ENCODE measurements at places on chromosomes 2 and 18.

GRCh38 chr2:219073413-219074129 is 12.8 kb upstream of the IHH start:
- DNase-seq: peak; percentile 62

GRCh38 chr18:28063271-28063761 is 113.6 kb downstream of the CDH2 start:
- no peak for DNase-seq

GRCh38 chr18:45780568-45780967 is 44.9 kb upstream of the SIGLEC15 start:
- DNase-seq: no peak

DNA sequence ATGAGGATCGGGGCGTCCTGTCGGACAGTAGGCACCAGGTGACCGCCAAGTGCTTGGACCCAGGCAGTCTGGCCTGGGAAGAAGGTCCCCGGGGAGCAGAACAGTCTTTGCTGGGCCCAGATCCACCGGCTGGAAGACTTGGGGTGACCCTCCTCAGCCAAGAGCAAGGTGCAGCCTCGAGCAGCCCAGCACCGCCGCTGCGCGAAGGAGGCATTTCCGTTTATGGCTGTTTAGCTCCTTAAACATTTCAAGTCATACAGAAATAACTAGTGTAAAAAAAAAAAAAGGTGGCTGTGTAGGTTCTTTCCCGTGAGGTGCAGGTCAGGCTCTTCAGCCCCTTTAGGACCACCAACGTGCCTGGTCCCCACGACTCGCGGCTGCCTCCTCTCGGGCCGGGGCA is 370.2 kb downstream of the CMPK2 start:
- no peak for DNase-seq

DNA sequence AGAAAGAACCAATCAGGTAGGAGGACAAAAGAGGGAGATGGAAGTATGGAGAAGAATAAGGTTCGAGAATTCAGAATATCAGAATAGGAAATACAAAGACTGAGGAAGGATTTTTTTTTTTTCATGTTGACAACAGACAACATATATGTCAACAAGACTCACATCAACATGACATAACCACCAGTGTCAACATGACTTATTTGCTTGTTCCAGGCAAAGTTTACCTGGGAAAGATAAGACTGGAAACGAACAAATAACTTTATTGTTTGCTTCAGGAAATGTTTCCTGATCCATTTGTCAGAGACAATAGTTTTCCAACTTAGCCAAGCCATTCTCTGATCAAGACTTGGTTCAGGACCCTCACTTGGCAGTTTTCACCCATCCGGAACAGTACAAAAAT is 321.9 kb upstream of the NETO1 start:
- peak; percentile 59 for DNase-seq
